PC-9 (cell line): ENCODE measurements at places on chromosomes 3 and 15. TPM values are rescaled to one million over a fixed set of nuclear protein-coding genes. Genes with fewer than 3 reads are reported as not detected.
A peak's percentile ranks its signal among the peaks of the same experiment; 100 is the strongest.

Gene DNASE1L3
- not detected in 2 replicates for total RNA-seq

DNA sequence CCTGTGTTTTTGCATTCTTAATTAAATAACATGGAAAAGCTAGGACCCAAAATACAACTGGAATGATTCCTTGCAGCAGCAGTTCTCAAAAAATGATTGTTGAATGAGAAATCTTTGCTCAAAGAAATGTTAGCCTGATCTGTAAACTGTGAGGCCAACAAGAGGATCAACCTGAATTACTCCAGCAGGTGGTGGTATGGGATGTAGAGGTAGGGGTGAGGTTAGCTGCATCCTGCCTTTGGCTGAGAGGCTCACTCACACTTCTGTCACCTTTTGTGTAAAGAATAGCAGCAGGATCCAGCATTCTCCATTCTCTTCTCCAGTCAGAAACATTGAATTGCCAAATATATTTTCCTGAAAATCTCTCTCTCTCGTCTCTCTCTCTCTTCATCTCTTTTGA is 26.5 kb upstream of the FAM98B start:
- no peaks in the 10 kb centered on the region for H3K36me3 ChIP-seq
- H3K27ac ChIP-seq = no peak overlapping the region
- no peaks in the 10 kb centered on the region for H3K4me1 ChIP-seq
- DNase-seq = no peak
- no peak overlapping the region for H3K4me3 ChIP-seq
- H3K27me3 ChIP-seq = no peaks in the 10 kb centered on the region

Gene ZBED2
- total RNA-seq = 45.1 and 54.7 TPM in 2 replicates

Gene GOLGA8J
- total RNA-seq = not detected in 2 replicates

GRCh38 chr15:45401665-45402161 is 23.4 kb upstream of the GATM start:
- peak overlapping the region; percentile 78 for H3K4me3 ChIP-seq
- no peak for DNase-seq
- H3K27me3 ChIP-seq = no peaks in the 10 kb centered on the region
- no peaks in the 10 kb centered on the region for H3K36me3 ChIP-seq
- H3K27ac ChIP-seq = peak overlapping the region; percentile 57

- H3K27me3 ChIP-seq = no peaks in the 10 kb centered on the region
- H3K4me3 ChIP-seq = no peak overlapping the region
- 0 out of 2 replicates have a peak, but pooled peaks cover under 1% of the 10 kb centered on the region for H3K4me1 ChIP-seq
- H3K36me3 ChIP-seq = no peaks in the 10 kb centered on the region
- no peak overlapping the region for H3K27ac ChIP-seq
These were observed 208.1 kb downstream of the SV2B start for GRCh38 chr15:91308199-91308598.

Gene STRC
- 0.59 and 1.3 TPM in 2 replicates for total RNA-seq

DNA sequence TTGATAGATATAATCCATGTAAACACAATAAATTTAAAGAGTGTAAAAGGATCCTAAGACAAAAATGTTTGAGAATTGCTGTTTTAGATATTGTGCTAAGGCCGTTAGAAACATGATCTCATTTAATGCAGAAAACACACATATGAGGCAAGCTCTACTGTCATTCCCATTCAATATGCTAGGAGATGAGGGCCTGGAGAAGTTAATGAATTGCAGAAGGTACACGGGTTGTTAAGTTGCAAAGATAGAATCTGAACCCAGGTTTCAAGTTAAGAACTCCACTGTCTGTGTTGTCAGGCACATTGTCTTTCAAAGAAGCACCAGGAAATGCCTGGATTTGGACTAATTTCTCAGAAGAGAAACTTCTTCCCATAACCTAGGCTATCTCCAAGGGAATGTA is 65.1 kb upstream of the SAMMSON start:
- no peaks in the 10 kb centered on the region for H3K36me3 ChIP-seq
- H3K27me3 ChIP-seq = no peaks in the 10 kb centered on the region
- no peaks in the 10 kb centered on the region for H3K4me1 ChIP-seq
- no peak overlapping the region for H3K27ac ChIP-seq
- no peak for DNase-seq

DNA sequence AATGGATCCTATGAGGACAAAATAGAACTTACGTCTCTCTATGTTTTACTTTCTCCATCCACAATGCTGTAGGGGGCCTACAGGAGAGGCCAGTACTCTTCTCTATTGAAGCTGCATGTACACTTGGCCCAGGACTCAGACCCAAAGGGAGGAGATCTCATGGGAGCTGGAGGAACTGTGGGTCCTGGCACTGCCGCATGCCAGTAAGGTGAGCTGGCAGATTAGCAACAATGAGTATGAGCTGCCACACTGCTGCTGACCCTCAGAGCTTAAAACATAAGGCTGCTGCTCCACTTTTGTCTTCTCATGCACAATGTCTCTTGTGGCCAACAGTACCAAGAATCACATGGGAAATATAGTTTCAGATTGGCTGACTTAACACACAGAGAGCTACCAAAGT is 57.8 kb upstream of the TBC1D5 start:
- DNase-seq = no peak
- H3K36me3 ChIP-seq = no peaks in the 10 kb centered on the region
- H3K4me1 ChIP-seq = no peaks in the 10 kb centered on the region
- H3K27ac ChIP-seq = no peak overlapping the region
- no peaks in the 10 kb centered on the region for H3K27me3 ChIP-seq

GRCh38 chr15:71730277-71731144 is 79.8 kb upstream of the NR2E3 start:
- DNase-seq = no peak
- no peaks in the 10 kb centered on the region for H3K4me1 ChIP-seq
- H3K27ac ChIP-seq = no peak overlapping the region

Gene ERICH6
- total RNA-seq = not detected in 2 replicates

- no peak overlapping the region for H3K27ac ChIP-seq
These were observed 174.5 kb downstream of the MEIS2 start for GRCh38 chr15:36925653-36926426.

GRCh38 chr3:72492240-72492639 is 356.0 kb downstream of the SHQ1 start:
- DNase-seq = peak; percentile 74
- no peak overlapping the region for H3K27ac ChIP-seq
- peaks cover 10% of the 10 kb centered on the region for H3K4me1 ChIP-seq
- H3K27me3 ChIP-seq = no peaks in the 10 kb centered on the region

GRCh38 chr3:99702953-99703943 is 64.9 kb downstream of the COL8A1 start:
- no peak overlapping the region for H3K4me3 ChIP-seq
- no peak for DNase-seq
- H3K27me3 ChIP-seq = no peaks in the 10 kb centered on the region

DNA sequence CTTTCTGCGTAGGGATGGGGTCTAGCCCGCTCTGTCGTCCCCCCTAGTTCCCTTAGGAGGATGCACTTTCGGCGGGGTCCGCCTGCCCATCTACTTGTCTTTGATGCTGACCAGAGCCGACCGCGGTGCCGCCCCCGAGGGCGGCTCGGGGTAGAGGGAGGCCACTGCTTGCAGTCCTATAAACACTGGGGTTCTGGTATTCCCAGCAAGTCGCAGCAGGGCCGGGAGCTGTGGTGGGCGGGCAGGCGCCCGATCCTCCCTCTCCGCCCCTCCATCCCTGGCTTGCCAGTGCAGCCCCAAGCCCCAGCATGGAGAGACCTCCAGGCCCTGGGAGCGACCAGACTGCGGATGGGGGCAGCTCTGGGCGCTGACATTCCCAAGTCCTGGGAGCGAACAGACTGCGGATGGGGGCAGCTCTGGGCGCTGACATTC is 830 bp downstream of the SEMA4B start:
- H3K27me3 ChIP-seq = no peaks in the 10 kb centered on the region
- H3K36me3 ChIP-seq = peaks cover 32% of the 10 kb centered on the region
- peak overlapping the region; percentile 71 for H3K4me3 ChIP-seq

DNA sequence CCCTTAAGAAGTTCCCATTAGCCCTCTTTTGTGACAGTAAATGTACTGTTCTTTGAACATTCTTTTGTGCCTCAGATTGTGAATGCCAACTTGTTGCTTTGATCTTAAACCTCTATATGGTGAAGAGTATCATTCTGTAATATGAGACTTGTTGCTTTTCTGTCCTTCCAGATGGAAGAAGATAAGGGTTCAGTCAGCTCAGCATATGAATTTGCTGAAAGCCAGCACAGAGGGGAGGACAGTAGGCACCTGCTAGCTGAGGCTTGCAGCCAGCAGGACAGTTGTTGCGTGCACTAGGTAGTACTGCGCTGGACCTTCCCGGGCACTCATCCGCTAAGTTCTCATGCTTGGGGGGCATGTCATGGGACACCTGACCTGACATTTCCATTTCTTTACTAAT is 74.7 kb downstream of the DCUN1D1 start:
- no peak overlapping the region for H3K4me3 ChIP-seq
- H3K27me3 ChIP-seq = no peaks in the 10 kb centered on the region

DNA sequence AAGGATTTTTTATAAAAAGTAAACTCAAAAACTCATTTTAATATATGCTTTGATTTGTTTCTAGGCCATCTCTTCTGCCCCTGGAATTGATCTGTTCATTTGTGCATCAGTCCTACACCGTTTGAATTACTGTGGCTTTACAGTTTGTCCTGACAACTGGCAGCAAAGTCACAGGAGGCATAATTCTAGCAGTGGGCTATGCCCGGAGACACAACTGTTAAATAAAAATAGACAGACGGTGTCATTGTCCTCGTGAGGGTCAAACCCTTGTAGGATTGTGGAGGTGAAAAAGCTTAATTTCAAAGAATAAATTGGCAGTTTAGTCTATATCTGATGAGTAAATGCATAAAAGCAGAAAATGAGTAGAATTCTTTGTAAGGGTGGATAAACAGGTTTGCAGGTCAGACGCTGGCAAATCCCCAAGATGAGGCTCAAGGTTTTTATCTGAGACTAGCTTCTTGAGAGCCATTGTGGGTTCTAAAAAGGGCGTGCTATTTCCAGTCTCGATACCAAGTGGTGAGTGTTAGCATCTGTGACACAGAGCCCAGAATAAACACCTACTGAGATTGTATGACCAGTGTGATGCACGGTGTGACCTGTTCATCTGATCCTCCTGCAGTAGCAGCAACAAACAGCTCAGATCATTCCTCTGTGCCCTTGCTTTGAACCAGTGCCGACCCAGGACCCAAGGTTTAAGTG is 51.5 kb upstream of the SLCO3A1 start:
- DNase-seq = peak; percentile 11
- no peaks in the 10 kb centered on the region for H3K27me3 ChIP-seq
- no peaks in the 10 kb centered on the region for H3K4me1 ChIP-seq
- no peak overlapping the region for H3K27ac ChIP-seq

GRCh38 chr3:156787001-156787400 is 39.2 kb upstream of the LEKR1 start:
- H3K27me3 ChIP-seq = no peaks in the 10 kb centered on the region
- H3K36me3 ChIP-seq = peaks cover 6% of the 10 kb centered on the region; the same call in 1 of the 2 replicates
- DNase-seq = no peak
- no peak overlapping the region for H3K27ac ChIP-seq
- H3K4me1 ChIP-seq = peaks cover 28% of the 10 kb centered on the region

Gene EAF1
- total RNA-seq = 15.8 and 16.4 TPM in 2 replicates

Gene SLC38A3
- 0.33 and 0.37 TPM in 2 replicates for total RNA-seq

DNA sequence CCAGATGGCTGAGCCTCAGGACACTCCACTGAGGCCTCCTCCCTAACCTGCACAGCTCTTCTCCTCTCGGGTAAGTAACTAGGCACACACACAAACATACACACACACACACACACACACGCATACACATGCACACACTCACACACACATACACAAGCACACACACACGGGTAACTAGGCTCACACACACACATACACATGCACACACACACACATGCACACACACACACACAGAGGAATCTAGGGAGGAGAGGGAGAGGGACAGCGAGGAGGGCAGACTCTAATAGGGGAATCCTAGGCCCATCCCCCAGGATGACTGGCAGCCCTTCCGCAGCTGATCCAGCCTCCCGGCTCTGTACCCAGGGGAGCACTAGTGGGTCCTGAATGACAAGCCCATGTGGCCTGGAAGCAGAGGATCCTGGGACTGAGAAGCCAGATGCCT is 177.4 kb upstream of the LINGO1 start:
- H3K36me3 ChIP-seq = no peaks in the 10 kb centered on the region
- H3K27me3 ChIP-seq = peaks cover 53% of the 10 kb centered on the region
- no peak for DNase-seq
- H3K4me3 ChIP-seq = no peak overlapping the region

Gene P3H2
- 20.9 and 26.2 TPM in 2 replicates for total RNA-seq

Gene GALNT15
- not detected in 2 replicates for total RNA-seq

GRCh38 chr15:33757516-33758232 is 210.6 kb upstream of the CHRM5 start:
- DNase-seq = no peak
- no peaks in the 10 kb centered on the region for H3K36me3 ChIP-seq
- no peaks in the 10 kb centered on the region for H3K4me1 ChIP-seq
- H3K4me3 ChIP-seq = no peak overlapping the region

GRCh38 chr3:73558727-73559075 is 66.0 kb downstream of the PDZRN3 start:
- no peaks in the 10 kb centered on the region for H3K36me3 ChIP-seq
- H3K27ac ChIP-seq = no peak overlapping the region
- no peaks in the 10 kb centered on the region for H3K4me1 ChIP-seq
- DNase-seq = no peak

DNA sequence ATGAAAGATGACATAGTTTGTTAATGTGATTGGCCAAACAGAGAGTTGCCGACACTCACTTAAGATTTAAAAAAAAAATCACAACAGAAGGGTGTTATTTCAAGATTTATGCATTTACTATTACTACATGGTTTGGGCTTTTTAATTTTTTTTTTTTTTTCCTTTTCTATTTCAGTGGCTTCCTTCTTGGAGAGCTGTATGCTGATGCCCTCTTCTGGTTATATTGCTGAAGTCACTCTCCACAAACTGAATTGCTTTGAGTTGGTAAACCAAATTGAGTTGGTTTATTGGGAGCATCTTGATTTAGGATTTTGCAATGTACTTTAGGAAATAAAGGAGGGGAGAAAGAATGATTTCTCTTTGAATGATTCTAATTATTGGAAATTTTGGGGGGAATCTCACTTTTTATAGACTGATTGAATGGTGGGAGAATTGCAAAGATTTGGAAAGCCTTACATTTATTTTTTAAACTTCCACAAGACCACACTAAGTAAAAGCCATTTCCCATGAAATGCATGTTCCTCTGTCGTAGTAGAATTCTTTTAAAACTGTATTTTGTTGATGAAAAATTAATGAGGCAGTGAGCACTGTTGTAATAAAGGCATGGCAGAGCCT is 186.6 kb upstream of the FEZF2 start:
- no peak overlapping the region for H3K4me3 ChIP-seq
- no peaks in the 10 kb centered on the region for H3K27me3 ChIP-seq
- no peak overlapping the region for H3K27ac ChIP-seq
- H3K36me3 ChIP-seq = no peaks in the 10 kb centered on the region
- no peaks in the 10 kb centered on the region for H3K4me1 ChIP-seq

GRCh38 chr3:22731901-22732300 is 471.2 kb upstream of the UBE2E2 start:
- no peaks in the 10 kb centered on the region for H3K36me3 ChIP-seq
- H3K4me3 ChIP-seq = no peak overlapping the region
- H3K27me3 ChIP-seq = no peaks in the 10 kb centered on the region
- H3K27ac ChIP-seq = no peak overlapping the region

- no peak overlapping the region for H3K27ac ChIP-seq
- no peaks in the 10 kb centered on the region for H3K4me1 ChIP-seq
- DNase-seq = no peak
- H3K27me3 ChIP-seq = no peaks in the 10 kb centered on the region
These were observed 162.6 kb upstream of the PFN2 start for GRCh38 chr3:150133293-150133692.

Gene EPHB3
- total RNA-seq = 12.0 and 15.7 TPM in 2 replicates
